Activated CD8-positive, alpha-beta memory T cell treated with anti-CD3 and anti-CD28 coated beads, Interleukin-2, amount 10 ng/mL, durations not matched to agents 7 days and 5 days (primary cell): ENCODE measurements at places on chromosomes 5 and 9.
A peak's percentile ranks its signal among the peaks of the same experiment; 100 is the strongest.

DNA sequence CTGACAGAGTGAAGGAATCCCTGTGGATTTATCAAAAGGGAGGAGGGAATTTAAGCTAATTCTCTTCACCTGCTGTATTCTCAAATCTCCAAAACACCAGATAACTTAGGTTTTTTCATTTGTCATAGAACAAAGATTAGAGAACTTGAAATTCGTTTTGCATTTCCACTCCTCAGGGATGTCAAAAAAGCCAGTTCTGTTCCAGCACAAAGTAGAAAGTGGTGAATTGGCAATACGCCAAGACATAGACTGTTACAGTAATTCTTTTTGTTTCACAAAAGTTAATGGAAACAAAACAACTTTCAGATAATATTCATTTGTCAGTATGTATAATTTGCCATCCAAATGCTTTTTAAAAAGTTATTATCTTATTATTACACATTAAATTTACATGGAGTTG, 15.0 kb downstream of the S1PR3 start:
- no peak for DNase-seq
- H3K27ac ChIP-seq = no peak overlapping the region
- H3K27me3 ChIP-seq = peaks cover 16% of the 10 kb centered on the region

DNA sequence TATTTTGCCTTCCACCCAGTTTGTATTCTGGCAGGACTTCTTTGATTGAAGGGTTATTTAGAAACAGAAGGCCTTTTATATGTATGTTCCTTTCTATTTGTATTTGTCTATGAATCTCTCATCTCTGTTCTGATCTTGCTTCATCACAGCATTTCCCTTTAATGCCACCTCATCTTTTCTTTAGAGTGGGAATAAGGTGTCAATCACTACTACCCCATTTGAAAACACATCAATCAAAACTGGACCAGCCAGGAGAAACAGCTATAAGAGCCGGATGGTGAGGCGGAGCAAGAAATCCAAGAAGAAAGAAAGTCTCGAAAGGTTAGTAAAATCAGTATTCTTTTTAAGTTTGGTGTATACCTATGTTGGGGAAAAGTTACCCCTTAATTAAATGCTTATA, 36.3 kb downstream of the CD180 start:
- no peaks in the 10 kb centered on the region for H3K27me3 ChIP-seq
- H3K36me3 ChIP-seq = peaks cover 45% of the 10 kb centered on the region
- no peak overlapping the region for H3K4me3 ChIP-seq
- peak overlapping the region; percentile 73 for H3K27ac ChIP-seq

GRCh38 chr5:11650936-11651335, 253.3 kb downstream of the CTNND2 start:
- H3K27me3 ChIP-seq = no peaks in the 10 kb centered on the region
- no peaks in the 10 kb centered on the region for H3K4me1 ChIP-seq
- H3K36me3 ChIP-seq = no peaks in the 10 kb centered on the region
- no peak for DNase-seq

GRCh38 chr5:143159031-143159430, 244.5 kb downstream of the NR3C1 start:
- H3K36me3 ChIP-seq = peaks cover 6% of the 10 kb centered on the region
- no peaks in the 10 kb centered on the region for H3K27me3 ChIP-seq
- no peak overlapping the region for H3K4me3 ChIP-seq
- DNase-seq = no peak
- no peaks in the 10 kb centered on the region for H3K4me1 ChIP-seq

- no peak overlapping the region for H3K27ac ChIP-seq
- H3K4me1 ChIP-seq = peaks cover 40% of the 10 kb centered on the region
- no peak for DNase-seq
- H3K27me3 ChIP-seq = no peaks in the 10 kb centered on the region
- H3K4me3 ChIP-seq = no peak overlapping the region
Measured at GRCh38 chr9:121067640-121068039, 7.1 kb upstream of the CNTRL start.

GRCh38 chr9:29066141-29066640, 1492.9 kb upstream of the C9orf72 start:
- no peaks in the 10 kb centered on the region for H3K27me3 ChIP-seq
- no peak for DNase-seq
- no peaks in the 10 kb centered on the region for H3K4me1 ChIP-seq

- no peaks in the 10 kb centered on the region for H3K4me1 ChIP-seq
- no peak overlapping the region for H3K27ac ChIP-seq
- H3K36me3 ChIP-seq = no peaks in the 10 kb centered on the region
Measured at GRCh38 chr5:2732850-2733249, 18.6 kb downstream of the IRX2 start.

DNA sequence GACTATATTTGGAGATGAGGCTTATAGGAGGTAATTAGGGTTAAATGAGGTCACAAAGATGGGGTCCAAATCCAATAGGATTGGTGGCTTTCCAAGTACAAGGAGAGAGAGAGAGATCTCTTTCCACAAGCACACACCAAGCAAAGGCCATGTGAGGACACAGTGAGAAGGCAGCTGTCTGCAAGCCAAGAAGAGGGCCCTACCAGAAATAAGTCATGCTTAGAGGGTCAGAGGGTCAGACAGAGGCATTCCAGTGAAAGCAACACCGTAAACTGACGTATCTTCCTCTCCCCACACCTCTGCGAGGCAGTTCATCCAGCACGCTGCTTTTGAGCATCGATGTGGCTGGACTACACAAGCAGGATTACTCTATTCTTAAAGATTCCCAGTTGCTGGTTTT, 87.9 kb downstream of the SLC1A3 start:
- DNase-seq = no peak
- H3K4me1 ChIP-seq = peaks cover 9% of the 10 kb centered on the region
- no peak overlapping the region for H3K4me3 ChIP-seq
- peaks cover 24% of the 10 kb centered on the region for H3K27me3 ChIP-seq
- no peaks in the 10 kb centered on the region for H3K36me3 ChIP-seq

- no peak overlapping the region for H3K4me3 ChIP-seq
- H3K36me3 ChIP-seq = no peaks in the 10 kb centered on the region
- no peak overlapping the region for H3K27ac ChIP-seq
Measured at GRCh38 chr9:115106642-115107041, 11.3 kb downstream of the TNC start.

GRCh38 chr5:81830596-81830995, 79.7 kb upstream of the SSBP2 start:
- no peaks in the 10 kb centered on the region for H3K27me3 ChIP-seq
- H3K4me1 ChIP-seq = no peaks in the 10 kb centered on the region
- DNase-seq = no peak
- H3K27ac ChIP-seq = no peak overlapping the region

GRCh38 chr5:38465702-38466423, 90.6 kb downstream of the LIFR start:
- H3K27ac ChIP-seq = no peak overlapping the region
- no peak for DNase-seq

GRCh38 chr9:81634915-81635516, 54.3 kb downstream of the TLE1 start:
- no peaks in the 10 kb centered on the region for H3K4me1 ChIP-seq
- no peak overlapping the region for H3K4me3 ChIP-seq
- no peaks in the 10 kb centered on the region for H3K27me3 ChIP-seq

GRCh38 chr9:82110881-82111280, 122.3 kb downstream of the SPATA31D1 start:
- H3K27ac ChIP-seq = no peak overlapping the region
- H3K4me3 ChIP-seq = no peak overlapping the region
- H3K27me3 ChIP-seq = no peaks in the 10 kb centered on the region
- H3K4me1 ChIP-seq = no peaks in the 10 kb centered on the region
- DNase-seq = no peak
- no peaks in the 10 kb centered on the region for H3K36me3 ChIP-seq

DNA sequence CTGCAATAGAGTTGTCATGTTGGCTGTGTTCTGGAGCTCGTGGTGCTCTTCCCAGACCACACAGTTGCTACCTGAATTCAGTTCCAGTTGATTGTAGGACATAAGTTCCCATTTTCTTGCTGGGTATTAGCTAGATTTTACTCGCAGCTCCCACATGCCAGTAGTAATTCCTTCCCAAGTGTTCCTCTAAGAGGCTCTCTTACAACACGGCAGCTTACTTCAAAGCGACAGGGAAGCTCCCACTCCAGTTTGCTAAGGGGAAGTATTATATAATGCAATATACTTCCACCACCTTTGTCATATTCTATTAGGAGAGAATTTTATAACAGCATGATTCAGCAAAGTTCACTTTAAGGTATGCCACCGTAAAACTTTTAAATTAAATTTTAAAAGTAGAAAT, 623.0 kb downstream of the SLCO4C1 start:
- H3K4me3 ChIP-seq = no peak overlapping the region
- no peaks in the 10 kb centered on the region for H3K36me3 ChIP-seq
- H3K27me3 ChIP-seq = no peaks in the 10 kb centered on the region
- H3K4me1 ChIP-seq = no peaks in the 10 kb centered on the region
- DNase-seq = no peak

DNA sequence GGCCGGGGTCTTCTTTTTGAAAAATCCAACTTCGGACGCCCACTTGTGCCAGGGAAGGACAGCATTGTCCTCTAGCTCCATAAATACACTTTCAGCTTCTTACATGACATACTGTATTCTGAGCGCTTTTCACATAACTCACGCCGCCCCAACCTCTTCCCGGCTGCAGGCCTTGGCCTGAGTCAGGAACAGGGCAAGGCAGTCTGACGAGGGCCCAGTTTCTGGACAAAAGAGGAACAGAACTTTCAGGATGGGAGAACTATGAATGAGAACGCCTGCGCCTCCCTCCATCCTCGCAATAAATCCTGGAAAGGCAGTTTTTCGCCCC, 650 bp downstream of the DCTN4 start:
- peaks cover 35% of the 10 kb centered on the region for H3K36me3 ChIP-seq
- H3K27me3 ChIP-seq = no peaks in the 10 kb centered on the region
- no peak overlapping the region for H3K27ac ChIP-seq
- H3K4me3 ChIP-seq = no peak overlapping the region
- H3K4me1 ChIP-seq = peaks cover 28% of the 10 kb centered on the region
- no peak for DNase-seq

- no peak overlapping the region for H3K4me3 ChIP-seq
- peaks cover 22% of the 10 kb centered on the region for H3K4me1 ChIP-seq
- H3K36me3 ChIP-seq = peaks cover 4% of the 10 kb centered on the region
Measured at GRCh38 chr9:660227-660626, 181.3 kb upstream of the DMRT1 start.

DNA sequence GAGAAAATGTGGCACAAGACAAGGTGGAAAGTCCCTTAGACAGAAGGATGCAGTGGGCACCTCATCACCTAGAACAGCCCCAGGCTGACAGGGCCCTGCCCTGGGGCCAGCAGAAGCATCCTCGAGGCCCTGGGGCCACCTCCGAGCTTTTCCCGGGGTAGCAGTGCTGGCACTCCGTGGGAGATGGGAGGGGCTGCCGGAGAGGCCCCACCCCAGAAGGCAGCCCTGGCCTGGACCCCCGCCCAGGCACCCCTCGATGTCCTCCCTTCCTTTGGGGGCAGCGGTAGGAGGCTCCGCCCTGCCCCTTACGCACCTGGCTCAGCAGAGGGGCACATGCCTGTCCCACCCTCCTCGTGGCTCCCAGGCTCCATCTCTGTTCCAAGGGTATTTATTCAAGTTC, 17.7 kb upstream of the NSMF start:
- no peak for DNase-seq
- H3K4me3 ChIP-seq = no peak overlapping the region
- no peak overlapping the region for H3K27ac ChIP-seq
- H3K27me3 ChIP-seq = no peaks in the 10 kb centered on the region
- peaks cover 9% of the 10 kb centered on the region for H3K36me3 ChIP-seq

DNA sequence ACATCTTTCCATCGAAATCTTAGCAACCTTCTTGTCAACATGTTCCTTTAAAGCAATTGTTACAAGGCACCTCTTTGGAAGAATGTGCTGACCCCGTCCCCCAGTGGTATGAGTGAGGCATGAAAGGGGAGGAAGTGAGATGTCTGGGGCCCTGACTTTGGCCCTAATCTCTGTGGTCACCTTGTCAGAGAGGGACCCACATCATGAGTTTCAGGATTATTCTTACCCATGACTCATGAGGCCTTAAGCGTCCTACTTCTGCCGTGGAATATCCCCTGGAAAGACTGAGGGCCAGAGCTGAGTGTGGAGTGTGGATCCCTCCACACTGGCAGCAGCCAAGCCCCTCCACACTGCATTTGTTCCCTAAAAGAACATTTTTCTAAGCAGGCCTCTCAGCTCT, 81.2 kb downstream of the FSTL4 start:
- DNase-seq = no peak
- no peaks in the 10 kb centered on the region for H3K36me3 ChIP-seq
- peaks cover 10% of the 10 kb centered on the region for H3K27me3 ChIP-seq
- H3K27ac ChIP-seq = no peak overlapping the region
- no peak overlapping the region for H3K4me3 ChIP-seq

DNA sequence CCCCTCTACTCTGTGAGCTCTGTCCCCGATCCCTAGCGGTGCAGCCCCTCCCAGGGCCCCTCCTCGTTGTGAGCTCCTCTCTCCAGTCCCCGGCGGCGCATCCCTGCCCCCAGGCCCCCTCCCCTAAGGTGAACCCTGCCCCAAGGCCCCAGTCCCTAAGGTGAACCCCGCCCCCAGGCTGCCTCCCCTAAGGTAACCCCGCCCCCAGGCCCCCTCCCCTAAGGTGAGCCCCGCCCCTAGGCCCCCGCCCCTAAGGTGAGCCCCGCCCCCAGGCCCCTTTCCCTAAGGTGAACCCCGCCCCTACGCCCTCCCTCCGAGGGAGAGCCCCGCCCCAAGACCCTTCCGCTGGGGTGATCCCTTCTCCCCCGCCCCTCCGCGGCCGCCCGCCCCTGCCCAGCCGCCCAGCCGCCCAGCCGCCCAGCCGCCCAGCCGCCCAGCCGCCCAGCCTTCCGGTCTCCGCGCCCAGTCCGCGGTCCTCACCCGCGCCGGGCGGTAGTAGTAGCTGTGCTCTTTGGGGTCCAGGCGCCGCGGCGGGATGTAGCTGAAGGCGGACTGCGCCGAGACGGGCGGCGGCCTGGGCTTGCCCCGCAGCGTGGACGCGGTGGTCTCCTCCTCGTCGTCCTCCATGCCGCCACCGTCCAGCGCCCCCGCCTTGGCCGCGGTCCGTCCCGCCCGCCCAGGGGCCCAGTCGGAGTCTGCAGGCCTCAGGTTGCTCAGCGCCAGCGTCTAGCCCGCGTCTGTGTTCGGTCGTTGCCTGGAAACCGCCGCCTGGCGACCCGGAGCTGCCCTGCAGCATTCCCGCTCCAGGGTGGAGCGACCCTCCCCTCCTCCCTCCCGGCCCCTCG, at the start of gene CFAP90:
Gene CFAP90, minus strand, starts transcription at position 739 of the 845 bp plus-strand sequence. Its CDS starts 112 bp downstream, at position 627.
- DNase-seq = no peak
- H3K4me1 ChIP-seq = peaks cover 19% of the 10 kb centered on the region
- H3K27me3 ChIP-seq = peaks cover 56% of the 10 kb centered on the region
- peaks cover 1% of the 10 kb centered on the region for H3K36me3 ChIP-seq
- H3K27ac ChIP-seq = no peak within 1 kb of the TSS

DNA sequence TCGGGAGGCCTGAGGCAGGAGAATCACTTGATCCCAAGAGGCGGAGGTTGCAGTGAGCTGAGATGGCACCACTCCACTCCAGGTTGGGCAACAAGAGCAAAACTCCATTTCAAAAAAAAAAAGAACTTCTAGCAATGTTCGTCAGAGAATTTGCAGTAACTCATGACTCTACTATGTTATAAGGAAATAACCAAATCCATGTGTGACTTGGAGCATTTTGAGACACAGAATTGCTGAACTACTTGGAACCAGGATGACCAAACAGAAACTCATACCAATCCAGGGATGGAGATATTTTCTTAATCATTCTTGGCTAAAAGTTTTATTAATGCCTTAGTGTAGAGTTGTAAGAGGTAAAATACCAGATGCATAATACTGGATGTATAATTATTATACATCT, 99.9 kb upstream of the BNC2 start:
- DNase-seq = no peak
- H3K27me3 ChIP-seq = no peaks in the 10 kb centered on the region
- no peaks in the 10 kb centered on the region for H3K36me3 ChIP-seq
- no peak overlapping the region for H3K4me3 ChIP-seq
